Activated naive CD4-positive, alpha-beta T cell (primary cell): ENCODE measurements at places on chromosomes 11 and 22.

DNA sequence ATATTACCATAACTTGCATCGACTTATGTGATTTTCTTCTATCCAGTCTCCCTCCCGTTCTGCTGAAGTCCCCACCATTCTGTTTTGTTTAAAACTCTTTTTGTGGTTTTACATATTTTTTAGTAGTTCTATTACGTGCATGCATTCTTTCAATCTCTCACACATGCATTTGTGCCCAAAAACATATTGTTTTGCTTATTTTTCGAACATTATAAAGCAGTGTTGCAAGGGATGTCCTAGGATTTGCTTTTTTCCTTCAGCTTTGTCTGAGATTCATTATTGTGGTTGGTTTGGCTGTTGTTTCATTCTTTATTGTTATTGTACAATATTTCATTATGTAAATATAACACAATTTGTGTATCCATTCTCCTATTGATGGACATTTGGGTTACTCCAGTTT, 235.7 kb downstream of the DYNC2H1 start:
- DNase-seq: no peak

- no peak for DNase-seq
Measured at GRCh38 chr11:61797263-61797944, 4.7 kb downstream of the FEN1 start.

- DNase-seq: no peak
Measured at GRCh38 chr22:42931421-42932196, 74.5 kb upstream of the ARFGAP3 start.

- DNase-seq: no peak
Measured at GRCh38 chr11:63274776-63275175, 31.4 kb upstream of the SLC22A25 start.

- DNase-seq: no peak
Measured at GRCh38 chr11:95266751-95267374, 35.9 kb upstream of the SESN3 start.

- DNase-seq: no peak
Measured at GRCh38 chr11:3018596-3018995, 26.5 kb upstream of the NAP1L4 start.

DNA sequence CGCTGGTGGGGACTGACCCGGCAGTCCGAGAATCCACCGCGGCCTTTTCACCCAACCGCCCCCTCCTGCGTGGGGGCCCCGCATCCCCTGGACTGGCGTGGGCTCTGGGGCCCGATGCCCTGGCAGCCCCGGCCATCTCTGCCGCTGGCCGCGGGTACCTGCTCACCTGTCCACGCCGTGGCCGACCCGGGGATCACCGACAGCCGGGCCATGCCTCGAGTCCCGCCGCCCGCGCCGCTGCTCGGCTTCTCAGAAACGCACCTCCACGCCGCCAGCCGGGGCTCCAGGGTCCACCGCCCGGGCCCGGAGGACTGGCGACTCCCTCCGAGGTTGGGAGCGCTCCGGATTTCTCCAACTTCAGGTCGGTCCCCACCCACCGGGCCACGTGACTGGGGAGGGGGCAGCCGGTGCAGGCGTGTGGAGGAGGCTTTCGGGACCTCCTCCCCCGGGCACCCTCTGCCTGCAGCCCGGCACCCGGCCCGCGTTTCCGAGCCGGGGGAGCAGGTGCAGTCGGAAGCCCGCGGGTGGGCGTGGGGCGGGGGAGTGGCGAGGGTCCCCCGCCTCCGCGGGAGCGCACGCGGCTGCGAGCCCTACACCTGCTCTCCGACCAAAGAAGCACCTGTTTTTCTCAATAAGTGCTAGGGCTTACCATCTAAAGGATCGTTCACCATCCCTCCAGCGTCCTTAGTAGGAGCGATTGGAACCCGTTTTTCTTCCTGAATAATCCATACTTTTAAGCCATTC, 554 bp upstream of the NRIP3 start:
- DNase-seq: no peak

DNA sequence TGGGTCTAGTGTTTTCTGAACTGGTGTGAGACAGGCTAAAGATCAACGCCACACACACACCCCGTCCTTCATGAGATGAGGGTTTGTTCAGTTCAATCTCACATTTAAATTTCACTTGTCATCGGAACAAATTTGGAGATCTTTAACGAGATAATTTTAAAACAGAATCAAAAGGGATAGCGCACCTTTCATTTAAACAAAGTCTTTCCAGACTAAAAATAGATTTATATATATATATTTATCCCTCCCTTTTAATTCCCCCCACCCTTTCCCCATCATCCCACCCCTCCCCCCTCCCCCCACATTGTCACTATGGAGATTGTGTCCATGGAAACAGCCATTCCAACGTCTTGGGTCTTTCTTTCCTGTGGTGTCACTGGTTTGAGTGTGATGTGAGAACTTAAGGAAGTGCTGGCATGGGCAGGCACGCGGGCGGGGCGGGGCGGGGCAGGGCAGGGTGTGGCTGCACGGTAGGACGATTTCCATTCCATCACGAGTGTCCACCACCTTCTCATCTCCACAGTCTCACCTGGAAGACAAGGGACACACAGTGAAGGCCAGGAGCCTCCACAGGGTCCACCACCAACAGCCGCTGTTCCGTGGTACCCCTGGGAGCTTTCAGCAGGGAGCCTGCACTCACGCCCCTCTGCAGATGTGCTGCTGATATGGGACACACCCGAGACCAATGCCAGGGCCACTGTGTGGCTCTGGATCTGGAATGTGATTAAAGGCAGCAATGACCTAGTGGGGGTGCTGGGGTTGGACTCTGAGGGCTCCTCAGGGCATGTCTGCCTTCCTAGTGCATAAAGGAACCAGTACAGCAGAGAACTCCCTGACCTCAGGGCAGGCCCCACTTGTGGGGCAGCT, 30.5 kb upstream of the CYP2D6 start:
- DNase-seq: no peak

DNA sequence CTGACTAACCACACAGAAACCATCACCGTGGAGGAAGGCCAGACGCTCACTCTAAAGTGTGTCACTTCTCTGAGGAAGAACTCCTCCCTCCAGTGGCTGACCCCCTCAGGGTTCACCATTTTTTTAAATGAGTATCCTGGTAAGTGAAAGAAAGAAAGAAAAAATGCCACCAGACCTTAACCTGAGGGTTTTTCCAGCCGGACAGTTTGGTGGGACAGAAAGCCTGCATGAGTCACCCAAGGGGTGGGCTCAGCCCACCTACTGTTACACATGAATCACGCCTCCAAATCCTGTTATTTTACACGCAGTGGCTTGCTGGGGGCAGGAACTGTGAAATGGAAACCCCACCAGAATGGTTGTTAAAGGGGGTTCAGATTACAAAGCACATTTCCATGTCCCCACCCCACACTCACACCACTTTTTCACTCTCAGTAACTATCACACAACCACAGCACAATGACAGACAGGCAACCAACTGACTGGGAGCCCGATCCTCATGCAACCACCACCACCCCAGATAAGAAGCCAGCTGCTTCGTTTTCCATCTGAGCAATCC, 11.9 kb downstream of the CRTAM start:
- no peak for DNase-seq

- no peak for DNase-seq
Measured at GRCh38 chr11:88384669-88385005, 47.1 kb upstream of the CTSC start.

- no peak for DNase-seq
Measured at GRCh38 chr22:50209893-50210292, 9.1 kb downstream of the SELENOO start.

- DNase-seq: no peak
Measured at GRCh38 chr11:105829084-105829483, 193.0 kb downstream of the MSANTD4 start.

GRCh38 chr11:113974741-113975470, at the start of gene HTR3A:
Gene HTR3A (plus strand): TSS chr11:113975108. CDS start chr11:113975326, 218 bp downstream.
- no peak for DNase-seq

GRCh38 chr11:17743808-17744119, 9.2 kb downstream of the KCNC1 start:
- no peak for DNase-seq

- no peak for DNase-seq
Measured at GRCh38 chr22:37784829-37785495, 22.8 kb upstream of the GCAT start.

GRCh38 chr11:14413307-14414069, 54.5 kb upstream of the RRAS2 start:
- DNase-seq: no peak

DNA sequence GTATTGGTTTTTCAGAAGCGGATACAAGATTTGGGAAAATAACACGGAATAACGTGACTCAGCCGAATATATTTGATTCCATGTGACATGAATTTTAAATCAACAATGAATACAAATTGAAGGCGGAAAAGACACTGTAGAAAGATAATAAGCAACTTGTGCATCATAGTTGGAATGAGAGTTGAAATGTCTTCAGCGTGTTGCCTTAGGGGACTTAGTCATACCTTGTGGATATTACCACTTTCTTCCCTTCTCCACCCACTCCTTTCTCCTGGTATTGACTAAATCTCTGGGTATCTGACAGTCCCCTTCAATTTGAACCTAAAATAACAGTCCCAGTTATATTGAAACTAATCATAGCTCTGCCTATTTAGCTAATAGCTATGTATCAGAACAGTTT, 2373.1 kb upstream of the RAG2 start:
- no peak for DNase-seq

DNA sequence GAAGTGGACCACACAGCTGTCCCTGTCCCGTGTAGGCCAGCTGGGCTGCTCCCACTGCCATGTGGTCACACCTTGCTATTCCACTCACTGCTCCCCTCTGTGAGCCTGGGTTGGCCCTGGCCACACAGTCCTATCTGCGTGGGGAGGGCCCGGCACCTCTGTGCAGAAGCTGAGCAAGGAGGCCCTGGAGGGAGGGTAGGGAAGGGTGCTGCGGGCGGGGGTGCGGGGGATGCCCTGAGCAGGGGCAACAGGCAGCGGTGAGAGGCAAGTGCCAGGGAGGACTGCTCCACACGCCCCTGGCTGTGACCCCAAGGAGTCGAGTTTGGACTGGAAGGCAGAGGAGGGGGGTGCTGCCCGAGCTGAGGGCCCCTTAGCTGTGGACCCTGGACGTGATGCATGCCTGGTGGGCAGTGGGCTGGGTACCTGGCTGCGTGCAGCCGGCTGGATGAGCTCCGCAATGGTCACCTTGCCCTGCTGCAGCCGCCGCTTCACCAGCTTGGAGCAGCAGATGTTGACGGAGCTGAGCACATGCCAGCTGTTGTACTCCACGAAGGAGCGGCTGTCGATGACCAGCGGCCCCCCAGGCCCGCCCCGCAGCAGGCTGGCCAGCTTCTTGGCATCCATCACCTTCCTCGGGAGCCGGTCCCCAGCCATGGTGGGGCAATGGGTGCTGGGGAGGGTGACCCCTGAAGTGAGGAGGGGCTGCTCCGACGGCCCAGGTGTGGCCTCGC, 6.7 kb downstream of the DUSP8 start:
- no peak for DNase-seq

GRCh38 chr11:68433541-68433940, 27.0 kb upstream of the PPP6R3 start:
- DNase-seq: no peak

GRCh38 chr22:38467904-38468442, at the start of gene KDELR3:
Gene KDELR3 (plus strand): TSS chr22:38468096. CDS start chr22:38468234, 138 bp downstream.
- peak; percentile 14 for DNase-seq

GRCh38 chr22:37484480-37485394, 1.4 kb downstream of the MFNG start:
- DNase-seq: peak; percentile 71

DNA sequence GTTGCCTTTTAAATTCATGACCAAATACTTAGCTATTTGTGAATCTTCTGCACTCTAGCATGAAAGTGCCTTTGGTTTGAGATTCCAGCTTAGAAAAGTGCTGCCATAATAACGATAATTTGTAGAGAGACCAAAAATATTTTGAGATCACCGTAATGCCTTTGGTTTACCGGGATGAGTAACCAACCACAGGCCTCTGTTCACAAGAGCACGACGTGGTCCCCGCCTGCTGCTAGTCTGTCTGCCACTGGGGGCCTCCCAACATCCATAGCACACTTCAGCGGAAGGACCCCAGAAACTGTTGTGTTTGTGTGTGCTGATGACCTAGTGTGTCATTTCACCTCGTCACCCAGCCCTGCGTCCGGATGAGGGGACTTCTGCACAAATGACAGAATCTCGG, 67.0 kb upstream of the RASSF10 start:
- no peak for DNase-seq

DNA sequence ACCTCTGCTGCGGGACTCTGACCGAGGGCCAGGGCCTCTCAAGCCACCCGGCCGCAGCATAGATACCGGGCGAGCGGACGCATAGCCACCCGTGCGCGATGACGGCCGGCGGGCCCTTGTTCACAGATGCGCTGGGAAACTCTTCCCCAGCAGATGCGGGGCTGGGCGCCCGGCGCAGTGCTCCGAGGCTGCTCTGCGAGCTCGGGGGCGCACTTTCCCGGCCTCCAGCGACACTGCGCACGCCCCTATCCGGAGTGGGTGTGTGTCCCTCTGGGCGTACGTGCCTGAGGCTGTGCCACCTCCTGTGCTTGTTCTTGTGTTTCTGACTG, 104.7 kb upstream of the E2F8 start:
- DNase-seq: no peak

GRCh38 chr11:120750647-120751549, 239.3 kb downstream of the GRIK4 start:
- no peak for DNase-seq

GRCh38 chr11:105492010-105492409, 117.9 kb upstream of the GRIA4 start:
- DNase-seq: no peak

- no peak for DNase-seq
Measured at GRCh38 chr22:34798605-34799004, 267.4 kb upstream of the ISX start.

- DNase-seq: no peak
Measured at GRCh38 chr22:27352426-27352825, 449.1 kb downstream of the MN1 start.

DNA sequence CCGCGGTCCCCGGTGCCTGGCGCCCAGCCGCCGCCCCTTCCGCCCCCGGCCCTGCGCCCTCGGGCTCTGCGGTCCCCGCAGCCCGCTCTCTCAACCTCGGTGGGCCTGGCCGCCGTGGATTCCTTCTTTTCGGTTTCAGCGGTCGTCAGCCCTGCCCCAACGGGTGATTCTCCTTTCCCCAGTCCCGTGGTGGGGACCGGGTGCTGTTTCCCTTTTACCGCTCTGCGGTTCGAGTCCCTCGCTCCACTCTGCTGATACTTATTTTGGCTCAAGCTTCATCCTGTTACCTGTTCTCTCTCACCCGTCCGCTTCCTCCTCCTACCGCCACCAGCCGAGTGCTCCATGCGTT, 494 bp downstream of the ZDHHC5 start:
- DNase-seq: peak; percentile 51
